Fibroblast of the aortic adventitia (primary cell): ENCODE measurements at places on chromosomes 6 and 20.

- no peak for DNase-seq
Measured at GRCh38 chr6:108744996-108745395, 103.2 kb upstream of the ARMC2 start.

DNA sequence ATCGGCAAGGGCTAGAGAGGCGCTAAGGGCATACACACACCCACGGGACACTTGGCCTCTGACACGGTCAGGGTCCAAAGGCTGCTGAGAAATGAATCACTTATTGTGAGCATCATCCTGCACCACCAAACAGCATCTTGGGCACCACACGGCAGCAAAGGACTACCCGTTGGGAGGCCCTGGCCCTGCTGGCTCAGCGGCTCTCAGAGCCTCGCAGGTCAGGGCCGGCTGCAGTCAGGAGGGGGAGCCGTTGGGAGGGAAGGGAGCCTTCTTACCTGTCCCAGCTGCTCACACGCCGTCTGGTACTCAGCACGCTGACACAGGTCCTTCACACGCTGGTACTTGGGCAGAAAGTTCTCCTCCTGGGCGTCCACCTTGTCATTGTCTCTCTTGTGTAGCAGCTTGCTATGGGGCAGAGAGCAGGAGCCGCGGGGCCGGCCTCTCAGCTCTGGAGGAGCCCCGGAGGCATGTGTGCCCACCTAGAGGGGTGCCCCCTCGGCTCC lies 109.0 kb downstream of the SULF2 start:
- no peak for DNase-seq

DNA sequence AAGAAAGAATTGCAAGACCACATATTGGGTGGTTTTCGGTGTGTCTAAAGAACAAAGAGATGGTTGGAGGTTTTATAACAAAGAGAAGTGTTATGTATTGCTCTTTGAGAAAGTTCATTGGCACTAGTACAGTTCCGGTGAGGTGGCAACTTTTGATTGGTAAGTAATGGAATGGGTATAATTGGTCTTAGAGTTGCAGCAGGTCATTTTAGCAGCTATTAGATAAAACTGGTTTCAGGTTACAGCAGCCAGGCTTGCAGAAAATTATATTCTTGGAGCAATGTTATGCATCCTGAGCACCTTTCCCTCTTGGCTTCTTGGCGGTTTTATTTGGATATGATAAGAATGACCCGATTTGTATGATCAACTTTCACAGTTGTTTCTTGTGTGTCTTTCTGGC lies 12.3 kb upstream of the SSTR4 start:
- peak; percentile 62 for DNase-seq

DNA sequence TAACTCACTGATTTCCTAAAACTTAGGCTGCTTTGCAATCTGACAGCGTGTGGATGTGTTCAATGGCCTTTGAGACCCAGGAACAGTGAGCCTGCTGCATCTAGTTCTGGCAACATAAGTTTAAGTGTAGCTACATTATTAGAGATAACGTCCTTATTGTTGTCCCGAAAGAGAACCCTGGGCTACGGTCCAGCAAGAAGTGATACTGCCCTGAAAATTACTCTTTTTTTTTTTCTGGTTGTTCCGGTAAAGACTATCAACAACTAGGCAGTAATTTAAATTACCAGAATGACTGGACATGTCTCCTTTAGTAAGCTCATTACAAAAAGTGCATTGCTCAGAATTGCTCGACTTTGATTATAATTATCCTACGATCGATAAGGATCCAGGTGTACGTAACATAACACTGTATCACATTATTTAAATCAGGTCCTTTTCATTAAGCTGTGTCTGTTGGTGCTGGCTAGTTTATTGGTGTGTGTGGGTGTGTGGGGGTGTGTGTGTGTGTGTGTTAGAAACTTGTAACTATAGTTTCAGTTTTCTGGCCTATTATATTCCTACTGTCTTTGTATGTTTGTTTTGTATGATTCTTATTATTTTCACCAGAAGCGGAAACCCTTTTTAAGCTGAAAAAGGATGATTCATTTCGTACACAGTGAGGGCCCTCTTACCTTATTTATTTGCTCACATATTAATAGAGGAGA lies 3.0 kb downstream of the TSHZ2 start:
- peak; percentile 19 for DNase-seq

- no peak for DNase-seq
Measured at GRCh38 chr6:106390088-106390487, 29.6 kb downstream of the CRYBG1 start.

GRCh38 chr20:1626528-1627199 lies 6.9 kb upstream of the SIRPB1 start:
- DNase-seq = no peak

GRCh38 chr6:52180787-52181558 lies 5.2 kb upstream of the IL17A start:
- no peak for DNase-seq

DNA sequence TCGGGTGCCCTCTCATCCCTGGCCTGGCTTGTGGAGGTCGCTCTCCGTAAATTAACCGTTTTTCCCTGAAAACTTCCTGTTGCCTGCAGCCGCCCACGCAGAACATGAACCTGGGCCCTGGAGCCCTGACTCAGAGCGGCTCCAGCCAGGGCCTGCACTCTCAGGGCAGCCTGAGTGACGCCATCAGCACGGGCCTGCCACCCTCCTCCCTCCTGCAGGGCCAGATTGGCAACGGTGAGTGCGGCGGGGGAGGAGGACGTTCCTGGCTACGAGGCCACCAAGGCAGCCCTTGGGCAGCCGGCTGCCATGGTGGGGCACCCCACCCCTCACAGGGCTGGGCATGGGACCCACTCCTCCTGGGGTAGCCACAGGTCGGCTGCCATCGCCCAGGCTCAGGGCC lies 17.8 kb downstream of the SS18L1 start:
- no peak for DNase-seq

- no peak for DNase-seq
Measured at GRCh38 chr20:22977047-22977785, 57.9 kb upstream of the SSTR4 start.

- DNase-seq = no peak
Measured at GRCh38 chr6:1087154-1087843, 224.6 kb upstream of the FOXQ1 start.

GRCh38 chr6:24859608-24860200 lies 61.0 kb upstream of the ARMH2 start:
- no peak for DNase-seq

DNA sequence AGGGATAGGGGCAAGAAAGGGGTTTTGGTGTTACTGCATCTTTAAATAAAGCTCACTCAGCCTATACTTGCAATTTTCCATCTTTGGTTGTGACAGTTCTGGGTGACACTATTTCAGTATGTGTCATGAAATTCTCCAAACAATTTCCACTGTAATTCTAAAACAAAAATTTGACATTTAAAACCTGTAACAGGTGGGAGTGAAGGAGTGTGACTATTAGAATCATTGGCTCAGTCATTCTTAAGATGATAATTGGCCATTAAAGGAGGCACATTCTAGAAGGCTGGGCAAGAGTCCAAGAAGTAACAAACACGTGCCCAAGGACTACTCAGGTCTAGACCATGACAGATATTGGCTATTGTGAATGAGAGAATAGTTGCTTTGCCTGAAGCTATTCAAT lies 153.3 kb upstream of the ARG1 start:
- DNase-seq = no peak

- DNase-seq = peak; percentile 97
Measured at GRCh38 chr6:35391240-35391968, 49.0 kb downstream of the PPARD start.

DNA sequence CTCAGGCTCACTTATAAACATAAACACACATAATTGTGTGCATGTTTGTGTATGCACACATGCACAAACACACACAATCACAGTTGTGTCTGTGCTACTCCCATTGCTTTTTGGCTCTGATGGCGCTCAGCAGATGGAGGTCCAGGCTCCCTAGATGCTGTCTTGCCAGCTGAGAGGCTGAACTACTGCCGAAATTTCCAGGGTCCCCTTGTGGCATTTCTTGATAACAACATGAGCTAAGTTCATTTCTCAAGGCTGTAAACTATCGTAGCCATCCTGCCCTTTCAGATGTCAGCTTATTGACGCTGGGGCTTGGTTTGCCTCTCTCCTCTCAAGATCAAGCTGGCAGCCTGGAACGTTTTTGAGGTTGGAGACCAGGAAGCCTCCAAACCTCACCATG lies 313.9 kb upstream of the RNF24 start:
- DNase-seq = no peak

- no peak for DNase-seq
Measured at GRCh38 chr6:148316308-148316707, 26.3 kb upstream of the SASH1 start.

GRCh38 chr20:36957875-36958667 lies 6.6 kb upstream of the SAMHD1 start:
- no peak for DNase-seq

GRCh38 chr6:167324111-167324510 lies 775 bp upstream of the TTLL2 start:
- peak; percentile 46 for DNase-seq

- DNase-seq = no peak
Measured at GRCh38 chr6:104087765-104088164, 772.0 kb downstream of the HACE1 start.

- DNase-seq = no peak
Measured at GRCh38 chr20:46850416-46850815, 44.2 kb upstream of the EYA2 start.

GRCh38 chr6:105746130-105746505 lies 340.0 kb upstream of the PRDM1 start:
- no peak for DNase-seq

DNA sequence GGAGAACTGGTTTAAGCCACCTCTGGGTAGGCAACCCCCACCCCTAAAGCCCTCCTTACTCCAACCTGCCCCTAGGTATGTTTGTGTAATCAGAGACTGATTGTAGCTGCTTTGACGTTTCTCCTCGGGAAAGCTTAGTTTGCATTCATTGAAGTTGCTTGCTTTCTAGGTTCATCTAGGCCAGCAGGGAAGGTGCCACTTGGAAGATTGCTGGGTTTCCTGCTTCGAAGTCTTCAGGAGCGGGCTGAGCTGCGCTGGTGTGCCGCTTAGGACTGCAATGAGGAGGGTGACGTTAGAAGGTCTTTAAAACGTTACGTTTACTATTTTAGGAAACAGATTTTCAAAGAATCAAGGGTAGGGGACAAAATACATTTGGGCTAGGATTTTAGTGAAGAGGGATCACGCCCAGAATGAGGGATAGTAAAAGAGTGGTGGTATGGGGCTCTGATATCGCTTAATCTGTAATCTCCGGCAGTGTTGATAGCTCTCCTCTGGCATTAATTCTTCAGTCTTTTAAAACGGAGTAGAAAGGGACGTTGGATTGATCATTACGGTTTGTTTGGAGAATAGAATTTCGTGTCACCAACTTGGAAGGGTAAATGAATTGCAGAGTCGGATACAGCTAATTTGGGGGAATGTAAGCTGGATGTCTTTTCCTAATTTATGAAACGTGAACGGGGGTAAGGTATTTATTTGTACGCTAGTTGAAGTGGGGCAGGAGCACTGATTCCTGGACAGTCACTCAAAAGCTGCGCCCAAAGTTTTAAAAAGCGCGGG lies 92.6 kb upstream of the PRDM1 start:
- DNase-seq = no peak

DNA sequence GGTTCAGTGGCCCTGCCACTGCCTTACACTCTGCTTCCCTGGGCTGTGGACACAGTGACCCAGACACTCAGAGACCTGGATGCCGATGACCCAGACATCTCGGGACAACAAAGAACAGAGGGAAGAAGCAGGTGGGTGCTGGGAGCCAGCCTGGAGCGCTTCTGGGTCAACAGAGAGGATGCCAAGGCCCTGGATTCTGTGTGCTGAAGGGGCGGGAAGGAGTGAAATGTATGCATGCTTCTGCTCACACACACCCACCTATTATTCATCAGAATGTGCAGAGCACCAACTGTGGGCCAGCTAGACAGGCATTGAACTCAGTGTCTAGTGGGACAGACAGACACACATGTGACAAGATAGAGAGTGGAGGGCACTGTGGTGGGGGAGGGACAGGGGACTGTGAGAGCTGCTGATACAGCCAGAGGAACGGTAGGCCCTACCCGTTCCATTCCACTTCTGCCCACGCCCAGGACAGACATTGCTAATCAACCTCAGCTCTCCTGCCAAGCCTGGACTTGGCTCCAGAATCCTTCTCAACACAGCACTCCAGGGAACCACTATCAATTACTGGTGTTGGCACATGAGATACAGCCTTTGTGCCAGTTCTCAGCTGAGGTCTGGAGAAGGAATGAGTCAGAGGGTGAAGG lies 20.2 kb downstream of the KCNK15 start:
- peak; percentile 42 for DNase-seq

- peak; percentile 63 for DNase-seq
Measured at GRCh38 chr20:36856691-36857635, 19.0 kb upstream of the TLDC2 start.

DNA sequence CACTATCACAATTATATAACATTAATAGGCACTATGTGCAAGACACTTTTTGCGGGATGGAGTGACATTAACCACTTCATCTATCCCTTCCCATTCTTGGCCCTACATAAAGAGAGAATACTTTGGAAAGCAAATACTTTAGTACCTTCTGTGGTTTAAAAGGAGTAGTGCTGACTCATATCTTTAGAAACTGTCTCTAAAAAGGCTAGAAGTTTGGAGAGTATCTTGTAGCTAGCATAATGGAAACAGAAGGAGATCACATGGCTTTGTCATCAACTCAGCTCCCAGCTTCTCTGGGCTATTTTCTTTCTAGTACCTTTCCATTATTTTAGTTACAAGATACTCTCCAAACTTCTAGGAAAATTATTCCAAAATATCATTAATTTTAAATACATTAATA lies 157.5 kb downstream of the ADGRG6 start:
- peak; percentile 33 for DNase-seq

- no peak for DNase-seq
Measured at GRCh38 chr6:116349216-116349615, 21.5 kb upstream of the DSE start.

DNA sequence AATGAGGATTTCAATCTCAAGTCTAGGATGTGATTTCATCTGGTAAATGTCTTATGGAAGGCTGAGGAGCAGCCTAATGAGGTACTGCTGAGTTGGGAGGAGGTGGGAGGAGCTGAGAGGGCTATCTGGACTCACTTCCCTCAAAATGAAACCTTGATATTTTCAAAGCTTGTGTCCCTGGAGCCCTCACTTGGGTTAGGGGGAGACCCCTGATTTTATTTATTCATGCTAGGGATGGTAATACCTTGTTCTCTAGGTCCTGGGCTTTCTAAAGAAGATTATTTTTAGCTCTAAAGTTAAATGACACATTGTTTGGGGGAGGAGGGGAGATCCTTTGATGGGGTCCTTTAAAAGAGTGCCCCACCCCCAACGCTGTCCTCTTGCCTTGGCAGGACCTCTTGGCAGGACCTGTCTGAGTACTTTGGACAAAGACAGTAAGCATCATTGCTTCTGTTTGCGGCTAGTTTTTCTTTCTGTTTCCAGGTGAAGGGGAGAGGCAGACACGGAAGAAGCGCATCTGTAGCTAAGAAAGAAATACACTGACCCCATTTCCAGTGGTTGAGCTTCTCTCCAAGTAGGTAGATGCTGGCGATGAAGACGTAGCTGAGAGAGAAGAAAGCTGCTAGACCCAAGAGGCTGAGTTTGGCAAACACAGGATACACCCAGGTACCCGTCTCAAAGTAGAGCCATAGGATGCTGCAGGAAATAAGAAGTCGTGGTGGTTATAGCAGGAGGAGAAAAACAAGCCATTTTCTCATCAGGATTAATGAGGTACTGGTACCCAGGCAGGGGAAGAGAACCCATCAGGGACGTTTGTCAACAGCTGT lies 55.6 kb downstream of the ADTRP start:
- no peak for DNase-seq
